ENCODE measurements at places on chromosomes 6 and 20. TPM values are rescaled to one million over a fixed set of nuclear protein-coding genes. Genes with fewer than 3 reads are reported as not detected.

GRCh38 chr20:7790189-7790588 is 150.1 kb downstream of the HAO1 start:
- no peaks in the 10 kb centered on the region for H3K4me1 ChIP-seq
- no peaks in the 10 kb centered on the region for H3K36me3 ChIP-seq
- no peaks in the 10 kb centered on the region for H3K27me3 ChIP-seq
- H3K4me3 ChIP-seq, result no peak overlapping the region

DNA sequence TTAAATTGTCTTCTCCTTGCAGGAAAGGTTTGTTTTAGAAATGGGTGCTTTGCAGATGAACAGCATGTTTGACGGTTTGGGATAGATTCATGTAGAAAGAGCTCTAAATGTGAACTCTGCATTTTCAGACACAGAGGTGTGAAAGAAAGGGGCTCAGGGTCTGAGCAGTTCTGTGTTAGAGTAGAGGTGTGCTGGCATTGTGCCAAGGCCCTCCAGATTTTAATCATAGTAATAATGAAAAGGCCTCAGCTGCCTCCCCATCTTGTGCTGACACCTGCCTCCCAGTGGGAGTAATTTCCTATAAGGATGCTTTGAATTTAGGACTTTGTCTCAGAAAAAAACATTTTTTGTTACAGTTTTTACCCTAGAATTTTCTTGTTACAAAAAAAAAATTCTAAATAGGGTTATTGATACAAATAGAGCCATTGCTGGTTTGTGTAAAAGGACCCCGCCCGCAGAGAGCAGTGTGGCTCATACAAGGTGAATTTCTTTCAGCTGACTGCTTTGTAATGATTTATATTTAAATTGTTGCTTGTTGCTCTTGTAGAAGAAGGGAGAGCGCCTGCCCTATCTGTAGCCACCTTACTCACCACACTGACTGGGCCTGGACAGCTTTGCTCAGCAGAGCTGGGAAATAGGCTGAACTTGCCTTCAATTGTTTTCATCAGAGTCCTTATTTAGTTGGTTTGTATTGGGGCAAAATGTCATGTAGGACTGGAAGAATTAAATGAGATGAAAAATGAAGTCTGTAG is 294.5 kb downstream of the ZFAND3 start:
- H3K4me1 ChIP-seq, result peaks cover 35% of the 10 kb centered on the region
- H3K4me3 ChIP-seq, result no peak overlapping the region
- DNase-seq, result no peak
- H3K27ac ChIP-seq, result no peak overlapping the region

DNA sequence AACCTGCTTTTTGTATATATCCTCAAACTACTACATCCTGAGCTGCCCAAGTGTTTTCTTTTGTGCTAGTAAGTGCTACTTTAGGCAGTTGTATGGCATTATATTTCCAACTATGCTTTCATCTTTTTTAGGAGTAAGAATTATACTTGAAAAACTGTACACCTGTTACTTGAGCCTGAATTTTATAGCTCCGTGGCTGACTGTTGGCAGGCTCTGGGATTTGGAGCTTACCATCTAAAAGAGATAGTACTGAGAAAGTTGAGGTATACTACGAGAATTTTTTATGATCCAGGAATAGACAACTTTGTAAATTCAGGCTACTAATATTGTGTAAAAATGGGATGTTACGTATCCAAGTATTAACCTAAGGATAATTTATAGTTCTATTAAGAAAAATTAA is 32.4 kb downstream of the RNF217 start:
- DNase-seq, result no peak
- no peak overlapping the region for H3K27ac ChIP-seq
- peaks cover 14% of the 10 kb centered on the region for H3K4me1 ChIP-seq
- H3K36me3 ChIP-seq, result no peaks in the 10 kb centered on the region
- H3K27me3 ChIP-seq, result no peaks in the 10 kb centered on the region

DNA sequence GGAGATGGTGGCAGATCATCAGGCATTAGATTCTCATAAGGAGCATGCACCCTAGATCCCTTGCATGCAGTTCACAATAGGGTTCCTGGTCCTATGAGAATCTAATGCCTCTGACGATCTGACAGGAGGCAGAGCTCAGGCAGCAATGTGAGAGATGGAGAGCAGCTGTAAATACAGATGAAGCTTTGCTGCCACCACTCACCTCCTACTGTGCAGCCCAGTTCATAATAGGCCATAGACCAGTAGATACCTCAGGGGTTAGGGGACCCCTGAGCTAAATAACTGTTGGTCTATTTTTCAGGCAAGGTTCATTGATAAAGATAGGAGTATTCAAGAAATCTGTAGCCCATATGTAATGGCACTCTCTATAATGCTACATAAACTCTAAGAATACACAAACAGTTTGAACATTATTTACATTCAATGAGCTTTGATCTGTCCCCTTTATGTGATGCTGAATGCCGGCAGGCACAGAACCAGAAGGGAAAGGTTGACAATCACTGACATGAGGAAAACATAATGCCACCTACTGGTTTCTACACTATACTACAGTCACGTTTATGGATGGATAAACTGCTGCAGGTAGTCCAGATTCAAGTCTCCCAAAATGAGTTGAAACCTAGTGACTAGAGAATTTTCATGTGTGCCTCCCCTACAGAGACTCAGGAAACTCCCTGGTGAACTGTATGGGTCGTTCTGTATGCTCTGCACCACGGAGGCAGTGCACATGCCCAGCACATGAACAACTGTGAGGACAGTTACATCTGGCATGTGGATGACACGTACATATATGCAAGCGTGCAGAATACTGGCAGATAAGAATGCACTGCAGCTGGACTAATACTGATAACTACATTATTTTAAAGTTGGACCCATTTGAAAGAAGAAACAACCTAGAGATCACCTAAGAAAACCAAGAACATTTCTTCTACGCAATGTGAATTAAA is 72.0 kb downstream of the DST start:
- no peaks in the 10 kb centered on the region for H3K4me1 ChIP-seq
- H3K27ac ChIP-seq, result no peak overlapping the region
- DNase-seq, result no peak
- no peaks in the 10 kb centered on the region for H3K27me3 ChIP-seq
- H3K4me3 ChIP-seq, result no peak overlapping the region

GRCh38 chr6:22079783-22080182 is 217.1 kb downstream of the PRL start:
- no peak overlapping the region for H3K27ac ChIP-seq
- no peaks in the 10 kb centered on the region for H3K4me1 ChIP-seq
- H3K27me3 ChIP-seq, result no peaks in the 10 kb centered on the region
- no peaks in the 10 kb centered on the region for H3K36me3 ChIP-seq
- no peak for DNase-seq

- H3K4me3 ChIP-seq, result peak overlapping the region; percentile 83
- no peaks in the 10 kb centered on the region for H3K36me3 ChIP-seq
- peak; percentile 75 for DNase-seq
- peak overlapping the region; percentile 96 for H3K27ac ChIP-seq
- no peaks in the 10 kb centered on the region for H3K27me3 ChIP-seq
Measured at GRCh38 chr20:62238569-62239277, 402 bp downstream of the OSBPL2 start.

- DNase-seq, result no peak
- H3K4me3 ChIP-seq, result no peak overlapping the region
- H3K27me3 ChIP-seq, result no peaks in the 10 kb centered on the region
- H3K27ac ChIP-seq, result no peak overlapping the region
Measured at GRCh38 chr6:33123732-33124524, 48.1 kb downstream of the HLA-DPB1 start.

DNA sequence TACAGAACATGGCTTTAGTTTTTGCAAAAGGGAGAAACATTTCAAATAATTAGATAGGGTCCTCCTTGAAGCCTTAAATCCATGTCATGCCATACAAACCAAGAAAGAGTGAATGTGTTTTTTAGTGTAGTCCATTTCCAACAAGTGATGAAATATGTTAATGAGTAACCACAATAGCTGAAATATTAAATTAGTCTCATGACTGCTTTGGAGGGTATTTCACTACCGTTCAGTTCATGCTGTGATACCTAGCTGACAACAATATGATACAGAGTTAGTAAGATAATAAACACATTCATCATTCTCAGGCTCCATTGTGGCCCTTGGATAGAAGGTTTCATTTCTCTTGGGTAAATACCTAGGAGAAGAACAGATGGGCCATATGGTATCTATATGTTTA is 5.8 kb upstream of the ID4 start:
- no peak overlapping the region for H3K27ac ChIP-seq
- peaks cover 4% of the 10 kb centered on the region for H3K4me1 ChIP-seq
- no peak overlapping the region for H3K4me3 ChIP-seq
- DNase-seq, result no peak
- H3K36me3 ChIP-seq, result no peaks in the 10 kb centered on the region

GRCh38 chr6:57130661-57131177 is 40.7 kb downstream of the ZNF451 start:
- no peak overlapping the region for H3K27ac ChIP-seq
- no peaks in the 10 kb centered on the region for H3K27me3 ChIP-seq
- DNase-seq, result peak; percentile 12
- H3K36me3 ChIP-seq, result peaks cover 39% of the 10 kb centered on the region
- no peak overlapping the region for H3K4me3 ChIP-seq

GRCh38 chr6:36201612-36202011 is 5.1 kb downstream of the BRPF3 start:
- H3K27ac ChIP-seq, result no peak overlapping the region
- H3K27me3 ChIP-seq, result no peaks in the 10 kb centered on the region

DNA sequence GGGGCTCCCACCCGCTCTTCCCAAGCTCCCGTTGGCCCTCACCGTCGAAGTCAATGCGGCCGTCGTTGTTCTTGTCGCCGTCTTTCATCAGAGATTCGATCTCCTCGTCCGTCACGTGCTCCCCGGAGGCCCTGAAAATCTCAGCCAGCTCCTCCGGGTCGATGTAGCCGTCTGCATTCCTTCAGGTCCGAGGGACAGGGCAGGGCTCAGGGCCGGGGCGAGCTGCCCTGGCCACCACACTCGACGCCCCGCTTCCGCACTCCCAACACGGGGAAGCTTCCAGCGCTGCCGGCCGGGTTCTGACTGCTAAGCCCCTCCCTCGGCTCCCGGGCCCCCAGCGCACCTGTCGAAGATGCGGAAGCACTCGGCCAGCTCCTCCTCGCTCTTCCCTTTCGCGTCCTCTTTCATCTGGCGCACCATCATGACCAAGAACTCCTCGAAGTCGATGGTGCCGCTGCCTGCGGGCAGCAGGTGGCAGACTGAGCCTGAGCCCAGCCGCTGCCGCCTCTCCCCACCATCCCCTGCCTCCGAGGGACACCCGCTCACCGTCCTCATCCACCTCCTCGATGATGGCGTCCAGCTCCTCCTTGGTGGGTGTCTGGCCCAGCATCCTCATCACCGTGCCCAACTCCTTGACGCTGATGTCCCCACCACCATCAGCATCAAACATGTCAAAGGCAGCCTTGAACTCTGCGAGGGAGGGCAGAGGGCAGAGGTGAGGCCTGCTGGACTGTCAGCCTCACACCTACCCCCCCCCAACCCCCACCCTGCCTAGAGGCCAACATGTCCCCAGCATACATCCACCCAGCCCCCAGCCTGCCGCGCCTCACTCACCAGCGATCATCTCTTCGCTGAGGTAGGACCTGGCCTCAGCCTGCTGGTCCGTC is 2.9 kb downstream of the TNNC2 start:
- DNase-seq, result peak; percentile 77
- H3K4me3 ChIP-seq, result peak overlapping the region; percentile 23

- H3K27me3 ChIP-seq, result no peaks in the 10 kb centered on the region
- H3K4me1 ChIP-seq, result peaks cover 8% of the 10 kb centered on the region
- no peak overlapping the region for H3K4me3 ChIP-seq
- no peaks in the 10 kb centered on the region for H3K36me3 ChIP-seq
Measured at GRCh38 chr6:20692023-20692422, 157.8 kb downstream of the CDKAL1 start.

DNA sequence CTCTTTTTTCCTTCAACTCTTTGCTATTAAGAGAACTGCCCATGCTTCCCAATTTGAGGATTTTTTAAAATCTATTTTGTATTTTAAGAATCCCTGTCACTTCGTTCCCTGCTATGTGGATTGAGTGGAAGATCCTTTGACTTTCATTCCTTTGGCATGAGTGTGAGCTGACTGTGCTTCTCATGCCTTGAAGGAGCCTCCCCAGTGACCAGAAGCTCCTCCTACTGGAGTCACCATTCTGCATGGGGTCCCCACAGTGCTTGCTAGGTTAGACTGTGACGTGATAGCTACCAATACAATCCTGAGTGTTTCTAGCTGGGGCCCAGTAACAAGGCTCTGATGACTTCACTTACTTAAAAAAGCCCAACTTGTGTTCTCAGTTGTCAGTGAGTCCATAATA is 104.4 kb upstream of the LAMP5 start:
- H3K27ac ChIP-seq, result no peak overlapping the region
- H3K27me3 ChIP-seq, result no peaks in the 10 kb centered on the region
- no peaks in the 10 kb centered on the region for H3K4me1 ChIP-seq
- no peaks in the 10 kb centered on the region for H3K36me3 ChIP-seq
- H3K4me3 ChIP-seq, result no peak overlapping the region

DNA sequence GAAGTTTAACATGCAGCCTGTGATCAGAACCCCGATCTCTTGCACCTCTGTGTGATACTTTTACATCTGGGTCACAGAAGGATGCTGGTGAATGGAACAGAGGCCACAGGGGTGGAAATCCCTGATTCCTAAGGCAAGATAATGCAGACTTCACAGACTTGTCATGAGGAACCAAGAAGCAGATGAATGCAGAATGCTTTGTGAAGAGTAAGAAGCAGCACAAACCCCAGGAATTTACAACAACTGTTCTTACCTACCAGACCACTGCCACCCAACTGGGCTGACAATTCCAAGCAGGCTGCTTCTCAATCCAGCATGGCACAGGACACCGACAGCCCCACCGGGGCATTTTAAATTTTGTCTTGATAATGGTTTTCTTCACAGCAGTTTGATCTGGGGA is 113.2 kb upstream of the CD93 start:
- H3K27ac ChIP-seq, result no peak overlapping the region
- no peaks in the 10 kb centered on the region for H3K4me1 ChIP-seq
- H3K4me3 ChIP-seq, result no peak overlapping the region
- DNase-seq, result no peak
- H3K27me3 ChIP-seq, result no peaks in the 10 kb centered on the region
- no peaks in the 10 kb centered on the region for H3K36me3 ChIP-seq

GRCh38 chr6:44705596-44705995 is 318.1 kb downstream of the CDC5L start:
- no peak overlapping the region for H3K4me3 ChIP-seq
- H3K4me1 ChIP-seq, result no peaks in the 10 kb centered on the region
- H3K27me3 ChIP-seq, result no peaks in the 10 kb centered on the region
- DNase-seq, result no peak

- peaks cover 6% of the 10 kb centered on the region for H3K4me1 ChIP-seq
- peak; percentile 80 for DNase-seq
- no peaks in the 10 kb centered on the region for H3K36me3 ChIP-seq
- peaks cover 24% of the 10 kb centered on the region for H3K27me3 ChIP-seq
- no peak overlapping the region for H3K27ac ChIP-seq
Measured at GRCh38 chr6:32415521-32416019, 8.6 kb upstream of the BTNL2 start.

Gene CBFA2T2
- 2.9 TPM for polyA plus RNA-seq

Gene CST7
- 4.9 TPM for polyA plus RNA-seq

Gene CCN6
- not detected for polyA plus RNA-seq

Gene SNPH
- 3.6 TPM for polyA plus RNA-seq

Gene RALY
- 117 TPM for polyA plus RNA-seq

Gene ENPP1
- 2.8 TPM for polyA plus RNA-seq

Gene KLHDC3
- 85.0 TPM for polyA plus RNA-seq

Gene BTN1A1
- polyA plus RNA-seq, result not detected

Gene ISM1
- 0.31 TPM for polyA plus RNA-seq

Gene DSP
- polyA plus RNA-seq, result 53.9 TPM

Gene HMGCLL1
- polyA plus RNA-seq, result 1.4 TPM

Gene CRIP3
- polyA plus RNA-seq, result 0.37 TPM

Gene BFSP1
- 0.70 TPM for polyA plus RNA-seq

Gene LTB
- polyA plus RNA-seq, result 4.2 TPM

Gene LAMA2
- 3.4 TPM for polyA plus RNA-seq

Gene BPIFB2
- not detected for polyA plus RNA-seq

Data from stomach (tissue), 19 donors.